ENCODE measurements at places on chromosomes 3 and 15.

DNA sequence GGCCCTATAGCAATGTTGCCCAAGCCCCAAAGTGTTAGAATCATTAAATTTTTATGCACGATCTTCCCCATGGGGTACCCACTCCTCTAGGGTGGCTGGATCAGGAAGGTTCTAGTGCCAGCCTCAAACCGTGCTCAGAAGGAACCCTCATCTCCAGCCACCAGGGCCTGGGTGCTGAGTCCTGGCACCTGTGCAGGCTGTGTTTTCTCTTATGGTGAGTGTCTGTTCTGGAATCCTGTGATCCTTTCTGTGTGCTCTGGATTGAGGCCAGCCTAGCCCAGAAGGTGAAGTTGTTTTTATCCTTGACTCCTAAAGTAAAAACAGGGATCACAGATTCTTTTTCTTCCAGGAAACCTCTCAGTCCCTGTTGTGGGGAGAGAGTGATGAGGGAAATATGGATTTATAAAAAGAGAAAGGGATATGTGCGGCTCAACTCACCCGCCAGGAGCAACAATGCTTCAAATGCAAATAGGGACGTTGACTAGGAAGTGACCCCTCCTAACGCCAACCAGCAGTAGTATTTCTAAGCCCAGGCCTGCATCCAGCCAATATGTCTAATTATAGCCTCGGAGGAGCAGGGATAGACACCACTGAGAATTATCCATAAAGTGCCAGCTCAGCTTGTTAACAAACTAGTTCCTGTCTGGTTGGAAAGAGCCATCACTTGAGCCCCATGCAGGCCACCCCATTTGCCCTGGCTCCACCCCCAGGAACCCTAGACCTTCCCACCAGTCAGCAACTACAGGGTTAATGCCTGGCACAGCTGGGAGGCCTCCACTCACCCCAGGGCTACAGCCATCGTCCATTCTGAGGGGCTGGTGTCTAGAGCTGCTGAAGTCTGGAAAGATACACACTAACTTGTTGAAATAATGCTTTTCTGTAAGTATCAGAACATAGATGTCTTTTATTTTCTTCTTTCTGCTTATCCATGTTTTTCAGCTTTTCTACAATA, 513.5 kb upstream of the PROK2 start:
- DNase-seq, result no peak

- DNase-seq, result no peak
These were observed 1.4 kb upstream of the ISLR2 start for GRCh38 chr15:74128785-74129585.

GRCh38 chr15:64749167-64749566, 26.2 kb downstream of the RBPMS2 start:
- peak; percentile 75 for DNase-seq

- no peak for DNase-seq
These were observed 183.9 kb downstream of the PDCD6IP start for GRCh38 chr3:33982269-33982798.

- DNase-seq, result peak; percentile 20
These were observed 194.1 kb upstream of the KCNMB2 start for GRCh38 chr3:178342111-178342510.

DNA sequence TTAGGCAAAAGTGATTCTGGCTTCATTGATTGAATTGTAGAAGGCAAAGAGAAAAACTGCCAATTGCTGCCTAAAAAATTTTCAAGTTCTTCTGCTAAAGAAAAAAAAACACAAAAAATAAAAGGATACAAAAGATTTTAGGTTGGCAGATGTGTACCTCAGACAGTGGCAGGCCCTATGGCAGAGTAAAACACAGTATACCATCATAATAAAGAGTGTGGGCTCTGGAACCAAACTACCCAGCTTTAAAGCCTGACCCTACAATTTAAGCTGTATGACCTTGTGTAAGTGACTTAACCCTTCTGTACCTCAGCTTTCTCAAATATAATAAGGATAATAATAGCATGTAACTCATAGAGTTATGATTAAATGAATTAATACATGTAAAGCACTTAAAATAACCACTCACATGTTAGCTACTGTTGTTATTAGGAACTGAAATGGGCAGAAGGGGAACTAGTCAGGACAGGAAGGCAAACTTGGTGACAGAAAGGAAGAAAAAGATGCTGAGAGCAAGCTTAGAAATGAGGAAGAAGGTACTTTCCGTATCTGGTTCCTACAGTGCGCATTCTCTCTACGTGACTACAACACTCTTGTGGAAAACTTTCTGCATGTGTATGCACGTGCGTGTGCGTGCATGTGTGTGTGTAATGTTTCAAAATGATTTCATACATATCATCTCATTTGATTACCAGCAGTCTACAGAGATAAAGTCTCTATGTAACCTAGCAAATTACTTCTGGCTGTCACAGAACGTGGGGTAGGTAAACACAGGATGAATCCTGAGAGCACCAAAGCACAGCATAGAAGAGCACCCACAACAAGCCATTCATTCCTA, 13.6 kb upstream of the GATM start:
- no peak for DNase-seq

DNA sequence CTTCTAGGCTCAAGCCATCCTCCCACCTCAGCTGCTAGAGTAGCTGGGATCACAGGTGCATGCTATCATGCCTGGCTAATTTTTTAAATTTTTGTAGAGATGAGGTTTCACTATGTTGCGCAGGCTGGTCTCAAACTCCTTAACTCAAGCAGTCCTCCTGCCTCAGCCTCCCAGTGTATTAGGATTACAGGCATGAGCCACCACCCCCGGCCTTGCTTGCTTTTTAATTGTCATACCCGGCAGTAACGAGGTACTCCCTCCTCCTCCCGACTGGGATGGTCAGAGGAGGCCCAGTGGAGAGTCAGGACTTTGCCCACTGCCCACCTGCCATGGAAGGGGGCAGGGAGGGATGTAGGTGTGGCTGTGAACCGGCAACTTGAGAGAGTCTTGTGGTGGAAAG, 4.5 kb downstream of the NOX5 start:
- DNase-seq, result no peak

DNA sequence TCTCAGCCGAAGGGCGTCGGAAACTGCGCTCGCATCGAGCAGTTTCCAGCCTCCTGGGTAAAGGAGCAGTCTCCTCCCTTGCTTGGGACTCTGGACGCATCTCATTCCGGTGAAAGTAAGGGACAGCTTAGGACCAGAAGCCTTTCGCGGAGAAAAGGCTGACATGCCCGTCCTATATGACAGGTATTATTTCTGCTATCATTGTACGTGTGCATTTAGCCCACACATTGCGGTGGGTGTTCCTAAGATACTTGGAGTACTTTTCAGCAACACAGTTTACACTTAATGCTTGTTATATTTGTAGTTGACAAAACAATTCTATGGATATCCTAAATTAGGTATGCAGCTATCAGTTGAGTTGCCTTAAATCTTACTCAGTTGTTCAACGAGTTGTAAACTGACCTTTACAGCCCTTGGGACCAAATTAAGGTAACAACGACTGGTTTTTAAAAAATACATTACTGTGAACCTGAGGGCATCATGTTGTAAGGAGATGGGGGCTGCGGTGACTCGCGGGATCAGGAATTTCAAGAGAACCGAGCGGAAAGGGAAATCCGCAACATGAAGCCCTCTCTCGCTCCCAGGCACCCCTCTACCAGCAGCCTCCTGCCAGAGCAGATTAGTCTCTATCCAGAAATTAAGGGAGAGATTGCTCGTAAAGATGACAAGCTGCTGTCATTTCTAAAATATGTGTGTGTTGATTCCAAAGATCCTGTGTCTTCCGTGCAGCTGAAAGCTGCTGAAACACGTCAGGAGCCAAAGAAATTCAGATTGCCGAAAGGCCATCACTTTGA, 632 bp upstream of the COPS2 start:
- peak; percentile 42 for DNase-seq

GRCh38 chr3:126523745-126524428, at the start of gene CHST13:
TSS of gene CHST13 (plus strand) at chr3:126524155. CDS start at chr3:126524333, 178 bp downstream.
- peak; percentile 68 for DNase-seq

- no peak for DNase-seq
These were observed 99.4 kb downstream of the ERC2 start for GRCh38 chr3:56368846-56369245.

- DNase-seq, result no peak
These were observed 11.4 kb downstream of the LAMP3 start for GRCh38 chr3:183151086-183151485.

- no peak for DNase-seq
These were observed 27.6 kb downstream of the FGD5 start for GRCh38 chr3:14846226-14846880.

- no peak for DNase-seq
These were observed 305.4 kb upstream of the IGF1R start for GRCh38 chr15:98342911-98343310.

- DNase-seq, result no peak
These were observed 47.2 kb downstream of the PPARG start for GRCh38 chr3:12336099-12336498.

DNA sequence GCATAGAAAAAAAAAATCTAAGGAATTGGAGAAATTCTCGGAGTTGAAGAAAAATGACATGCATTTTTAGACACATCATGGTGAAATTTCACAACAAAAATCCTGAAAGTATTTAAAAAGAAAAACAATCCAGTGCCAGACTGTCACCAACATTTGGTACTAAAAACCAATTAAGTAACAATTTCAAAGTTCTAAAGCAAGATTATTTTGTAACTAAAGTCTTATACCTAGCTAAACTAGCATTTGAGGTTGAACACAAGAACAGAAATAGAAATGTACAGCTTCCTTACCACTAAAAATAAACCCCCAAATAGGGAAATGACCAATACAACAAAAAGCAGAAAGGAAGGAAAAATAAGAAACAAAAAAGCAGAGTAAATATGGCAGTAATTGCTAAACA, 11.9 kb downstream of the TOMM70 start:
- no peak for DNase-seq

DNA sequence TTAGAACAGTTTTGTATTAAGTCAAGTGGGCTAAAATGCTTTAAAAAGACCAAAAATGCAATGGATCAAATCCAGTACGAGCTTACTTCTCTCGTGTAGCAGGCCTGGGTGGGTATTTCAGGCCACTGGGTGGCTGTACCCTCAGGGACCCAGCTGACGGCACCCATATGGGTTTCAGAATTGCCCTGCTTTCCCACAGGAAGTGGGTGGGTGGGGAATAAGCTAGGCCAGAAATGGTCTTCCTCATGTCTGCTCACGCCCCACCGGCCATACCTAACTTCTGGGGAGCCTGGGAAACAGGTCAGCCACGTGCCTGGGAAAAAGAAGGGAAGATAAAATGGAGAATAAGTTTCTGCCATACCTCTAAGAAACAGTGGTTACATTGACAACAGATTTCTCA, 20.3 kb downstream of the GPR160 start:
- no peak for DNase-seq

- no peak for DNase-seq
These were observed 79.2 kb upstream of the KLF13 start for GRCh38 chr15:31247404-31247803.

All from GM03348 (cell line).